ENCODE measurements at places on chromosomes 12 and 14. TPM values are rescaled to one million over a fixed set of nuclear protein-coding genes. Genes with fewer than 3 reads are reported as not detected.

Gene OR6C2
- total RNA-seq: not detected

Gene KRT2
- not detected for total RNA-seq

Gene TSPAN19
- 0.24 TPM for total RNA-seq

Gene GNG2
- total RNA-seq: 2.7 TPM

Gene KLRF1
- total RNA-seq: not detected

Gene PLBD1
- not detected for total RNA-seq

Gene SNAPC1
- 13.0 TPM for total RNA-seq

GRCh38 chr12:124532331-124532750 is 35.1 kb downstream of the NCOR2 start:
- DNase-seq: no peak

- DNase-seq: no peak
Measured at GRCh38 chr12:55067701-55068100, 47.9 kb downstream of the NEUROD4 start.

GRCh38 chr14:106207316-106207715 is 680.9 kb downstream of the TMEM121 start:
- DNase-seq: no peak

- DNase-seq: no peak
Measured at GRCh38 chr12:120470150-120470784, 719 bp upstream of the SRSF9 start.

DNA sequence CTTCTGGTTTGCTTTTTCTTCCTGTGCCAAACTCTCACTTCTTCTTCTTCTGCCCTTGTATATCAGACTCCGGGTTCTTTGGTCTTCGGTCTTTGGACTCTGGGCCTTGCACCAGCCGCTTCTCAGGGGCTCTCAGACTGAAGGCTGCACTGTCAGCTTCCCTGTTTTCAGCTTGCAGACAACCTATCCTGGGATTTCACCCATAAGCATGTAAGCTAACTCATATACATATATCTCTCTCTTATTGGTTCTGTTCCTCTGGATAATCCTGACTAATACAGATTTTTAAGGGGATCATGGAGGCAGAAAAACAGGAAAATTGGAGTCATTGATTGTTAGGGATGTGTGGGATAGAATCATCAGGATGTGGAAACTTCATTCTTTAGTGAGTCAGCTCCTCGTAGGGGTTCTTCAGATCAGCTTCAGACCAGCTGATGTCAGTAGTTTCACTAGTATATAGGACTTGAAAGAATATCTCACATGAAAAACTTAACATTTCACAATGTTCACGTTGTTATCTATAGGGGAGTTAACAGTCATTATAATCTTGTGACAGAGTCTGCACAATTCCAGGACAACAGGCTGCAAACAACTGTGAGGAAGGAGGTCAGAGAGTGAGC is 102.9 kb downstream of the RASSF9 start:
- peak; percentile 34 for DNase-seq

DNA sequence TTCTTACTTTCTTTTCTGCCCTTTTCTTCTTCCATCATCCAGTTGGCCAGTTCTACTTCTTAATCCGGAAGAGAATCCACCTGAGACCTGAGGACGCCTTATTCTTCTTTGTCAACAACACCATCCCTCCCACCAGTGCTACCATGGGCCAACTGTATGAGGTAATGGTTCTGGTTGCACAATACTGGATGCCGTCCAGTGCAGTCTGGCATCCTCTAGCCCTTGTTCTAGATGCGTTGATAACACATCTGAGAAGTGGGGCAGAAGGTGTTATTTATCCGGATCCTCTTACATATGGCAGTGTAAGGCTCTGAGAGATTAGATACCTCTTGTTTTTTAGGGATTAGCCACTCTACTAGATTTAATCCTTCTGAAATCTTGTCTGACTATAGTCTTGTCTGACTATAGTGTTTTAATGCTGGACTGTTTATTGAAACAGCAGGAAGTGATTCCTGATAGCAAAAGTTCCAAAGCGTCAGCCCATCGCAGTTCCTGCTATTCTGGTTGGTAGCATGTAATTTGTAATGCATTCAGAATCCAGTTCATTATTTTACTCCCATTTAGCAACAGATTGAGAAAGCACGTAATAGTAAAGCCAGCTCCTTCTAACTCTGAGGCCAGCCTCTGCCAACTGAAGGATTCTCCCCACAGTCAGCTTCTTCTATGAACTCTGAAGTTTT is 7.9 kb downstream of the GABARAPL1 start:
- peak; percentile 55 for DNase-seq

GRCh38 chr12:119096429-119097202 is 82.1 kb upstream of the HSPB8 start:
- DNase-seq: no peak

- DNase-seq: peak; percentile 68
Measured at GRCh38 chr12:80321653-80322052, 122.4 kb upstream of the PTPRQ start.

- no peak for DNase-seq
Measured at GRCh38 chr12:44384136-44384535, 492.0 kb downstream of the NELL2 start.

DNA sequence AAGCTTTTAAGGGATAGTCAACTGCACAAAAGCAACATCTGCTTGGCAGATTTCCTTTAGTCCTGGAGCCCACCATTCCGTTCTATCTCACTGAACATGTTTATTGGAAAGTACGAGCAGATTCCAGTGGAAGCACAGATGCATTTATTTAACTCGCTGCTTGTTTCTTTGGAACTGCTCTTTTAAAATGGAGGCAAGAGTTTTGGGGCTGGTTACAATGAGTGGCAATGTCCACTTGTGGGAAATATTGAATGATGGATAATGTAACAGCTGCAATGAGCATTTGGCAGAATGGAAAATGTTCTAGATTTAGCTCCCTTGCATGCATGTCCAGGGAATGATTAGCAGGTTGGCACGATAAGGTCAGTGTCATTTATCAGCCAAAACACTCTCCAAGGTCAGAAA is 163.0 kb downstream of the ATP23 start:
- no peak for DNase-seq

DNA sequence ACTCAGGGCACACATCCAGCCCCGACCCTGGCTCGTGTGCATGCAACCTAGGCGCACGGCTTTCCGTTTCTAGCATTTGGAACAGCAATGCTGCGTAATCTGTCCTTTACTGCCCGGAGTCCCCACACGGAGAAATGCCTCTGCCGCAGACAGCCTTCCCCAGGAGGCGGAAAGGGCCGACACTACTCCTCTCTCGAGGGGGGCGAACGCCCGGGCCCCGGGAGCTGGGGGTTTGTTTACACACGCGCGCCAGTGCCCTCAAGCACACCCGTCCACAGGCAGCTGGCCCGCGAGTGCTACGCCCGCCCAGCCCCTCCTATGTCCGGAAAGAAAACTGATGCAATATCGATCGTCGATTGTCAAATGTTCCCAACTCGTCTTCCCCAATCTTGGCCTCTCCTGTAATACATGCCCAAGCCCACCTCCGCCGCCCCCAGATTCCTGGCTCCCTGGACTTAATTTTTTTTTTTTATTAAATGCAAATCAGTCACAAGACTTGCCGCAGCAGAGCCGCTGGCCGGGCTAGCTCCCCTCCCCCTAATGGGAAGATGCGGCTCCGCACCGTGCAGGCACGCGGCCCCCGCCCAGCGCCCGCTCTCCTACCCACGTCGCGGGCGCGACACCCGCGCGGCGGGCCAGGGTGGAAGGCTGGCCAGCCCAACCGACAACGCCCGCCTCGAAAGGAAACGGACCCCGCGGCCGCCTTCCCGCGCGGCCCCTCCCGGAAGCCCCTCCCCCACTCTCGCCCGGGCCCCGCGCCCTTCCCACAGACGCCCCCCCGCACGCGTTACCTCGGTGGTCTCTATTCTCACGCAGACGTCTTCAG is 642 bp downstream of the SLC38A2 start:
- DNase-seq: no peak

- DNase-seq: peak; percentile 39
Measured at GRCh38 chr14:23252006-23252405, 14.3 kb downstream of the RNF212B start.

GRCh38 chr12:114012744-114013431 is 46.8 kb upstream of the RBM19 start:
- no peak for DNase-seq

Measured in mammary epithelial cell (primary cell).